ENCODE measurements at places on chromosomes 3 and 15. TPM values are rescaled to one million over a fixed set of nuclear protein-coding genes. Genes with fewer than 3 reads are reported as not detected.

GRCh38 chr3:71528816-71529215, 54.7 kb downstream of the FOXP1 start:
- DNase-seq = no peak

FAM107A gene
- not detected for total RNA-seq

CNTN4 gene
- total RNA-seq = 0.79 TPM

GRCh38 chr3:11691767-11692531, 48.2 kb upstream of the VGLL4 start:
- DNase-seq = no peak

GRCh38 chr3:106466881-106467280, 598.1 kb upstream of the CBLB start:
- DNase-seq = no peak

IL5RA gene
- total RNA-seq = 1.5 TPM

DNA sequence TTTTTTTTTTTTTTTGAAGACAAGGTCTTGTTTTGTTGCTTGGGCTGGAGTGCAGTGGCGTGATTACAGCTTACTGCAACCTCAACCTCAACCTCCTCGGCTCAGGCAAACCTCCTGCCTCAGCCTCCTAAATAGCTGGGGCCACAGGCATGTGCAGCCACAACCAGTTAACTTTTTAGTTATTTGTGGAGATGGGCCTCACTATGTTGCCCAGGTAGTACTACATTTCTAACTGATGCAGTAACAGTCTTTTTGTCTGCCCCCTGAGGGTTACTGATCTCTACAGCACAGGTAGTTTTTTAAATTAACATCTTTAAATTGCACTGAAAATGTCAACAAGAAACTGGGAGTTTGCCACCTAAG, 3.4 kb upstream of the LMLN start:
- DNase-seq = no peak

GRCh38 chr3:69871251-69871650, 128.3 kb upstream of the SAMMSON start:
- no peak for DNase-seq

TRPC1 gene
- total RNA-seq = 5.6 TPM

ATP13A5 gene
- total RNA-seq = not detected

XCR1 gene
- total RNA-seq = not detected

DNA sequence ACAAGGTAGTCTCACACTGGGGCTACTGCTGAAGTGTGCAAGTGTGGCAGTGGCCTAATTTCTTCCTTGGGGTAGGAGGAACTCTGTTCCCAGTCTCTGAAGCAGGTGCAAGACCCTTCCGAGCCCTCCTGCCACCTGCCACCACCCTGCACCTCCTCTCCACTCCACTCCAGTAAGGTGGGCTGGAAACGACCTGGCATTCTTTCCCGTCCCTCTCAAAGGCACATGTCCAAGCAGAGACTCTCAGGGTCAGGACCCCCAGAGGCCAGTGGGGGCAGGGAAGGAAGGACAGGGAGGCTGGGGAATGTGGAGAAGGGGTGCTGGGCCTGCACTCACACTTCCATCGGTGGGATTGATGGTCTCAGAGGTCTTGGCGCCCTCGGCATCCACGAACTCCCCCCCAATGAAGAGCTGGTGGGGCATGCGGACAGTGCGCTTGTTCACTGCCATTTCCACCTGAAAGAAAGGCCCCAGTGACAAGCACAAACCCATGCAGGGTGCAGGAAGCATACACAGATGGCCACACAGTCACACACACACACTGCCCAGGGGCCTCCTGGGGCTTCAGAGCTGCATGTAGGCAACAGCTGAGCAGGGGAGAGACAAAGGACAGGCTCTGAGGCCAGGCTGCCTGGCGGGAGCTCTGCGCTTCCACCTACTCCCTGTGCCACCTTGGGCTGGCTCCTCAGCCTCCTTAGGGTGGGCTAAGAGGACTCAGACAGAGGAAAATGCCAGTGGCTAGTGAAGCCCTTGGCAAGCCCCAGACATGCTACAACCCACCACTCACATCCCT, 43.8 kb downstream of the ALDH1L1 start:
- DNase-seq = no peak

CLSTN2 gene
- total RNA-seq = not detected

- DNase-seq = peak; percentile 34
Observed at GRCh38 chr3:189529468-189529867, 101.7 kb upstream of the TP63 start.

DNA sequence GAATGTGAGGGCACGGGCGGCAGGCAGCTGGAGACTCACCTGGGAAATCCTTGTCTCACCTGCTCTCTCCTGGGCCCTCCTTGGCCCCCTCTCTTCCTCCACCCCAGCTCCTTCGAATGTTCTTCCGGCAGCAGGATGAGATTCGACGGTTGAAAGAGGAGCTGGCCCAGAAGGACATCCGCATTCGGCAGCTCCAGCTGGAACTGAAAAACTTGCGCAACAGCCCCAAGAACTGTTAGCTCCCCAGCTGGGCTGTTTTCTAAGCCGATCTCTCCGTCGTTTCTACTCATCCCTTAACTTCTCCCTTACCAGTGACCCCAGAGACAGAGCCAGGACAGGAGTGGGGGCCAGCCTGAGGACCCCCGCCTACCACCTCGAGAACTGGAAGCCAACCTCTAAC, 95.0 kb downstream of the ANP32A start:
- DNase-seq = no peak

DNA sequence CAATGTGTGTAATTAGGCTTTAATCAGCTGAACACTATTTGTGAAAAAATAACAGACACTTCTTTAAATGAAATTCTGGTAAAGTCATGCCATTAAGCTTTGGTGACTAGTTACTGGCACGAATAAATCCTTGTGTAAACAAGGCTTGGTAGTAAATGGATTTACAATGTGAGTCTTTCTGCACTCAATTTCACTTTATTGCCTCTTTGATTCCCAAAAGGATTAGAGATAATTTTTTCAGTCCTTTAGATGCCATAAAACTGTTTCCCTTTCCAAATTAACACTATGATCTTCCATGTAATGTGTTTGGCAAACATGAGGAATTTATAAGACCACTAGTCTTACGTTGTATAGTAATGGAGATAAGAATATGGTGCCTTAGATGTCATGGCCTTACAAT, 339.5 kb upstream of the DNAJC19 start:
- no peak for DNase-seq

PPP1R14D gene
- total RNA-seq = not detected

KNSTRN gene
- 47.3 TPM for total RNA-seq

PLSCR2 gene
- not detected for total RNA-seq

- DNase-seq = no peak
Observed at GRCh38 chr3:126537730-126538281, 13.9 kb downstream of the CHST13 start.

GRCh38 chr15:85598718-85599398, 195.9 kb downstream of the KLHL25 start:
- DNase-seq = no peak

SEMA6D gene
- total RNA-seq = not detected

CP gene
- not detected for total RNA-seq

MEIS2 gene
- total RNA-seq = 0.19 TPM

GRCh38 chr15:61623746-61624145, 394.6 kb upstream of the RORA start:
- DNase-seq = no peak

- no peak for DNase-seq
Observed at GRCh38 chr3:8932507-8932906, 30.8 kb downstream of the RAD18 start.
